ENCODE measurements at places on chromosomes 1 and 21.
A peak's percentile ranks its signal among the peaks of the same experiment; 100 is the strongest.

DNA sequence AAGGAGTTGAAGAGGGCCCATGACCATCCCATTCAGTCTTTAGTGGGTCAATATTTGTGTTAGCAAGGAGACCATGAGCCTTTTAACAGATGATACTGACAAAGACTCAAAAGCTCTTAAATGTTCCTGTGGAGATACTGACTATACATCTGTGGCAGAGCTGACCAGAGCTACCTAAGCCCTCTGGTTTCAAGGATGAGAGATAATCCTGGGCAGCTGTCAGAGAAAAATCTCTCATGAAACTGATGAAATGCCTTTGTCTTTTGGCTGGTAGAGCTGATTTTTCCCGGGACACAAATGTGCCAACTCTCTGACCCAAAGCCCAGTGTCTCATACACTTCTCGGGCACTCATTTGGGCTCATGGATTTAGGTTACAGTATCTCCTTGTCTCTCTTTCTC is 100.9 kb downstream of the XCL2 start:
- DNase-seq = no peak

GRCh38 chr1:54927472-54928240 is 40.7 kb upstream of the DHCR24 start:
- no peak for DNase-seq

DNA sequence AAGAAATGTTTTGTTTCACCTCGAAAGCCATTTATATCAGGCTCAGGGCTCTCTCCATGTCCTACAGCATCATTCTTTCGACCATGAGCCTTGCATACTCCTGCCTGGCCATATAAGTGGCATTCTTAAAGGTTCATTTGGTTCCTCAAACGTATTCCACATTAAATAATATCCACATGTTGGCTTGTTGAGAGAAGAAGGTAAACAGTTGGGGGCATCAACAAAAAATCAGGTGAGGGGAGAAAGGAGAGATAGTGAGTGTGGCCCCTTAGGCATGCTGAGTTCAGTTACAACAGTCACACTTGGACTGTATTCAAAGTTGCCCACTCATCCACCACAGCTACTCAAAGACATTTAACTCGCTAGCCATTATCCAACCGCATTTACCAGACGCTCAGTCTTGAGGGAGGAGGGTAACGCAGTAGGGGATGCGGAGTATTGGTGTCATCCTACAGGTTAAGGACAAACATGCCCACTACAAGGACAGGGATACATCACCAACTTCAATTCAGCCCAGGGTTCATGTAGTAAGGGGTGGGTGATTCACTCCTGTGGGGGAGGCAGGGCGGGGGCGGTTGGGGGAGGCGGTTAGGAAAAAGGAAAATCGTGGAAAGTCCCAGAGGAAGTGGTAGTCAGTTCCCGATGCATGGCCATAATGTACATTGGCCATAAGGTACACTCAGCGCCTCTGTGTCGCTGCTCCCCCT is 1.4 kb downstream of the ZNF697 start:
- peak; percentile 96 for DNase-seq

DNA sequence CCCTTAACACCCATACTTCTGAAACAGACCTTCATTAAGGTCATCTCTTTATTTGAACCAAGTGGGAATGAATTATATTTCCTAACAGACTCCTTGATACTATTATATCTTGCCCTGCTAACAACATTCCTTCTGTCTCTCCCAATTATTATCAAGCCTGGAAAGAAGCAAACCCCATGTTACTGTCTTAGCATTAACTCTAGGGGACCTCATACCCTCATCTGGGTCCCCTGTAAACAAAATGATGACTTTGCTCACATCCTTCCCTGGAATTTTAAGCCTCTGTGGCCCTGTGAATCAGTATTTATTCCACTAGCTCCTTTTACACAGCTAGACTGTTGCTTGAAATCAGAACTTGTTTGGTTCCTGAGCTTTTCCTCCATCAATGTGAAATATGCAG is 38.3 kb upstream of the BCL10 start:
- peak; percentile 68 for DNase-seq

GRCh38 chr1:37070126-37070525 is 35.8 kb upstream of the GRIK3 start:
- no peak for DNase-seq
